Activated CD4-positive, alpha-beta T cell treated with anti-CD3 and anti-CD28 coated beads for 24 hours (primary cell): ENCODE measurements at places on chromosomes 3 and 15.

DNA sequence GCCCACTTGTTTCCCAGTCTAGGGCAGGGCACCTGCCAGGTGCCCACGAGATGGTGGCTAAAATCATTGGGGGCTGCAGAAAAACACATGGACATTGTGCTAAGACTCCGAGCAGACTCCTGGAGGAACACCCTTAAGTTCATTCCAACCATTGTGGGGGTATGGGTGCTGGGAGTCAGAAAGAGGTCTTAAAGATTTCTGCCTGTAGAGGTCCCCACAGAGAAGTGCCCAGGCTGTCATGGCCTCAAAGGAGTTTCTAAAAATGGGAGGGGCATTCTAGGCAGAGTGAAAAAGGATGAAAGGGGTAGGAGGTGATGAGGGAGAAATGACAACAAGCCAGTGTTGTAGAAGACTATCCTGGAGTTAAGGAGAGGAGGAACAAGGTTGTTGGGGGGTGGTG, 17.1 kb downstream of the RBP1 start:
- DNase-seq: no peak

DNA sequence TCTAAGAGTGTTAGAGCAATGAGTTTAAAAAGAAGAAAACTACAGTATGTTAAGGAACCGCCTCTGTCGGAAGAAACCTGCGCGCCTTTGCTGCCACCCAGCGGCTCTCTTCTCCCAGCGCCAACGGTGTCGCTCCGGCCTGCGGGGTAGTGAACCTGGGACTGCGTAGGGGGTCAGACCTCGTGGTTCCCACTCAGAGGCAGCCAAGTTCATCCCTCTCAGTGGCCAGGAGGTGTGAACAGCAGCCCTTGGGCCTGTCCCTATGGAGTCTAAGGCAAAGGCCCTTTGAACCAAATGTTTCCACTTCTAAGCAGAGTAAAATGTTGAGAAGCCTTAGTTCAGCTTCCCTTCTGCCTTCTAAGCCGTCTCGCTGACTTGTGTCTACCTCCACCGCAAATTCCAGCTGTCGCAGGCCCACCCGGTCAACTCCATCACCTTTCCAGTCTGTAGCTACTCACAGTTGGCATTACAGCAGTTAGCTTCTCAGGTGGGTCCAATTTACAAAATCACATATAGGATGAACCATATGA, 980 bp upstream of the RAB27A start:
- peak; percentile 82 for DNase-seq

- DNase-seq: no peak
Measured at GRCh38 chr15:77173487-77173886, 102.6 kb upstream of the TSPAN3 start.

- no peak for DNase-seq
Measured at GRCh38 chr15:60913900-60914299, 315.2 kb downstream of the RORA start.

DNA sequence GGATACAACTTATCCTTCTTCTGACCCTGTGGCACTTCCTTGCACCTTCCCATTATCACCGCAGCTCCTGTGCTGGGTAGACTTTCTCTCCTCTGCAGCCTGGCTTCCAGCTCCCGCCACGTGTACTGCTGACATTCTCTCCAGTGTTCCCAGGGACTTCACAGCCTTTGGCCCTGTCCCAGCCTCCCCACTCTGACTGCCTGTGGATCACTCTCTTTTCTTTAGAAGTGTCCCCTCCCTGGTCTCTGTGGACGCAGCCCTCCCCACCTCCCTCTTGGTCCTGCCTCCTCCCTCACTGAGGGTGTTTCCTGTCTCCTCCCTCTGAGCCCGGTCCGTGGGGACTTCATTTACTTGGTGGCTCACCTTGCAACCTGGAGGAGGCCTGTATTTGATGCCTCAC, 17.4 kb downstream of the PDIA5 start:
- DNase-seq: no peak

- no peak for DNase-seq
Measured at GRCh38 chr3:110752307-110752706, 319.3 kb upstream of the NECTIN3 start.

DNA sequence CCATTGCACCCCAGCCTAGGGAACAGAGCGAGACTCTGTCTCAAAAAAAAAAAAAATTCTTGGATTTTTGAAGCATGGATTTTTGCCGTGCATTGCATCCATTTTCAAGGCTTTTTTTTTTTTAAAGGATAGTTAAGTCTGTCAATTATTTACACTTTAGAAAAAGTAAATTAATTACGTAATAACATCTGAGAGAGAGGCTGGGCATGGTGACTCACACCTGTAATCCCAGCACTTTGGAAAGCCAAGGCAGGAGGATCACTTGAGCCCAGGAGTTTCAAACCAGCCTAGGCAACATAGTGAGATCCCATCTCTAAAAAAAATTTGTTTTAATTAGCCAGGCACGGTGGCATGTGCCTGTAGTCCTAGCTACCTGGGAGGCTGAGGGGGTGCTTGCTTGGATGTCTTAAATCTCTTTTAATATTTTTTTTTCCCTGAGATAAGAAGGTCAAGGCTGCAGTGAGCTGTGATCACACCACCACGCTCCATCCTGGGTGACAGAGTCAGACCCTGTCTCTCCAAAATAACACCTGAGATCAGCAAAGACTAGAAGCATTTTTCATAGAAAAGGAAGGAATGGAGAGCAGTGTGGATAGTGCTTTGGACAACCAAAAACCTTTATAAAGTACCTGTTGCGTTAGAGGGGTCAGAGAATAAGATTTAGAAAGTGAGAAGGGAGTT, 6.8 kb upstream of the SENP7 start:
- DNase-seq: no peak

- no peak for DNase-seq
Measured at GRCh38 chr15:40536501-40536900, 28.3 kb downstream of the CCDC32 start.

DNA sequence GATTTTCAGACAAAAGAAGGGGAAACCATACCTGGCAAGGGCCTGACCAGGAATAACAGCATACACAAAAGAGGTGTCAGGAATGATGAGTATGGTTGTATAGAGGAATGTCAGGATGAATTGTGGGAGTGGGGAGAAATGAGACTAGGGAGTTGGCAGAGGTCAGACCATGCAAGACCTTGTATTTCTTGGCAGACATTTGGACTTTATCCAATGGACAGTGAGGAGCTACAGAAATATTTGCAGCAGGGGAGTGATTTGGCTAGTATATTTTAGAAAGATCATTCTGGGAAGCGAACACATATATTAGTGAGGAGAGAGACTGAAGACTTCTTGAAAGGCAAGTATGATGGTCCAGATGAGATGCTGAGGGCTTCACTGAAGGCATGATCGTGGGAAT, 25.4 kb upstream of the ALPK3 start:
- no peak for DNase-seq

DNA sequence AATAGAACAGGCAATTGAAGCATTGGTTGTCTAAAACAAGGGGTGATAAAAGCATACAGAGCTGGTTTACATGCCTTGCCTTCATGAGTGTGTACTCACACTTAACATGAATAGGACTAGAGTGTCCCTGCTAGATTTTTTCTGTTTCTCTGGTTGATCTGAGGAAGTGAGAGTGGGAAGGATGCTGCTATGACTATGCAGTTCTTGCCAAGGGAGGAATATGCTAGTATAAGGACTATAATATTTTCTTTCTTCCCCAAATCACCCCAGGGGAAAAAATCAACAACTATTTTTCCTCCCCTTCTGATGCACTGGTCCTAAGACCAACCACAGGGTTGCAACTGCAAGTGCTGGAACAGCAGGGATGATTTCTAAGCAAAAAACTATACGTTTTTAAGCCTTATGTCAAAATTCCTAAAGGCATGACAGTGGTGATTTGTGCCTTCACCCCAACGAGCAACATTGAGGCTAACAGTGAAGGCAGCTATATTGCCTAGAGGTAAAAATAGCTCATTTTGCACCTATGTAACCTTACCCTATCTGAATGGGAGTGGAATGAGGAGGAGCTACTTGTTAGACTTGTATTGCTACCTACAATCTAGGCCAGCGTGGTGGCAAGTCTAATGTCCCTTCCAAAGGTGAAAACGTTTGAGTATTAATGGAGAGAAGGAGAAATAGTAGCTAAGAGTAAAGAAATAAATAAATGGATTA, 33.5 kb upstream of the USP8 start:
- no peak for DNase-seq

DNA sequence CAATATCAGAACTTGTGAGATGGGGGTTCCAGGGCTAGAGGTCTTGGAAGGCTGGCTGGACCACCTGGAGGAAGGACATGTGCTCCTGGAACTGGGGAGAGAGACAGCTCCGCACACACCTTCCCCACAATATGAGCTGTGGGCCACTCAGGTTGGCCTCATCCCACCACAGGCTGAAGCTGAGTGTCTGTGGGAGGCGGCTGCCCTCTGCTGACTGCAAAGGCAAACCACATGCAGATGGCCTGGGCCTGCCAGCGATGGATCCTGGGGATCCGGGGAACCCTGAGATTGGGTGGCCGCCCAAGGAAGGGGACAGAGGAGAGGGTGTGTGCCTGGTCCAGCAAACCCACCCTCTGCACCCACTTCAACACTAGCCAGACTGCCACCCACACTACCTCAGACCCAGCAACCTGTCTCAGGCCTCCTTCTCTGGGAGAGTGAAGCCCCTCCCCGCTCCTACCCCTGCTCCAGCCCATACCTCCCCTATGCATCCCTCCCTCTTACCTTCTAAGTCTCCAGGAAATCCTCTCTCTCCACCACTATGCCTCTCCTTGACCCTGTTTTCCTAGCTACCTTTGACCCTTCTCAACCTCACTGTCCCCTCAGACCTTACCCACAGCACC, 44.8 kb downstream of the CYP11A1 start:
- peak; percentile 29 for DNase-seq

DNA sequence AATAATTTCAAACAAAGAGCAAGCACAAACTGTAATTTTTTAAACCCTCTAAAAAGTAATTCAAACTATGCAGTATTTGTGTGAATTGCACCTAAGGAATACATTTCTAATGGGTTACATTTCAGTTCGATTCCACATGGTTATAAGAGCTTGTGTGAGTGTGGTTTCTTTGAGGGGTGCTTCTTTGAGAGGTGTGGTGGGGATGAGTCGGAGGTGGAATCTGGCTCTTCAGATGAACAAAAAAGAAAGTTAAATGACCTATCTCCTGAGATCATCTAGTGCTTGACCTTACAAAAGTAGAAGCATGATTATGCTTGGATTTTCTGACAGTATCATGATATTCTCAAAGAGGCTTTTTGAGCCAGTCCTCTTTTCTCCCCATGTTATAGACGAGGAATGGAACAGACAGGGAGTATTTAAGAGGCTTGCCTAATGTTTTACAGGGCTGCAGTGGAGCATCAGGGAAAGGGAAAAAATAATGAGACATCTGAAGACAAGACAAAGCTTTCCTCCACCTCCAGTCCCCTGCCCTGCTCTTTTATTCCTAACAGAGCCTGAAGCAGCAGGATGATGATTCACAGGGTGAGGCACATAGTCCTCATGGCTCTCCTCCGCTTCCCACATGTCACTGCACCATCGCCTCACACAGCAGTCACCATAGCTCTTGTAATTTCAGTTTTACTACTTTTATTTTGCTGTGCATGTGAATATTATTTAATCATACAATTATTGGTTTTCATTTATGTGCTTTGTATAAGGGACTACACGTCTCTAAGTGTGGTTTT, 82.0 kb downstream of the LYSMD4 start:
- no peak for DNase-seq

DNA sequence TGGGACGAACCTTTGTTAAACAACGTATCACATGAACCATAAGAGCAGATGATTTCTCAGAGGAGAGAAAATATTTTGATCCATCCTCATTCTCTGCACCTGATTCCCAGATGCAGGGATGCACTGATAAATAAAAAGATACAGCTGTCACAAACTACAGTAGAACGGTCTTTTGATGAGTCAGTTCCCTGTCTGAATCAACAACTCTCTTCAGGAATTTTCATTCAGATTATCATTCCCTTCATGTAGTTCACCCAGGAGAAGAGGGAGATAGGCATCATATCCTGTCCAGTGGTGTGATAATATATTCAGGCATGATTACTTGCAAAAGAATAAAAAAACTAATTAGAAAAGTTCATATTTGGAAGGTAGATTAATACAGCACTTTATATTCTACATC, 521.5 kb downstream of the PYDC2 start:
- no peak for DNase-seq

DNA sequence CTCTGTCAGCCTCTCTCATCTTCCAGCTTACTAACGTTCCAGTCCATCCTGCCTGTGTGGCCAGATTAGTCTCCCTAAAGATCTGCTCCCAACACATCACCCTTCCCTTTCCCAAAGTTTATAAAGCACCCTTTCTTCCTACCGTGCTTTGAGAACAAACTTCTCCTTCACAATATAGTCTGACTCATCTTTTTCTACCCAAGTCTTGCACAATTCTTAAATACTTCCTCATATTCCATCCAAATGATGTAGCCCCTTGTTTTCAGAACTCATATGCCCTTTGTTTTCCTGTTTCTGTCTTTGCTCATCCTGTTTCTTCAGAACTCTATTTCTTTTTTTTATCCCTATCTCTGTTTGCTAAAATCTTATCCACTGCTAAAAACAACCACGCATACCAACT, 326.8 kb downstream of the MFSD1 start:
- no peak for DNase-seq

- DNase-seq: no peak
Measured at GRCh38 chr3:185995352-185995751, 57.5 kb upstream of the TRA2B start.

- no peak for DNase-seq
Measured at GRCh38 chr15:69756440-69756839, 303.8 kb downstream of the RPLP1 start.

- DNase-seq: peak; percentile 2
Measured at GRCh38 chr15:47184003-47184907, 533.0 kb upstream of the SEMA6D start.

GRCh38 chr3:65313666-65314065, 625.9 kb upstream of the ADAMTS9 start:
- DNase-seq: no peak

DNA sequence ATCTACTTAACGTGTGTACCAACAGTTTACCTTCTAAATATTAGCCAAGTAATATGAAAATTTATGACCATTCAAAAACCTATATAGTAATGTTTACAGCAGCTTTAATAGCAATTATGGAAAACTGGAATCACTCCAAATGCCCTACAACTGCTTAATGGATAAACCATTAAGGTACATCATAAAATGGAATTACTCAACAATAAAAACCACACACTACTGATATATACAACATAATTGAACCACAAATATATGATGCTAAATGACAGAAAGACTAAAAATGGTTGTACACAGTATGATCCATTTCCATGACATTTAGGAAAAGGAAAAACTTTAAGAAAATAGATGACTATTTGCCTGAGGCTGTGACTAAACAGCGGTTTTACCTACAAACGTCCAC, 467.1 kb upstream of the EPHA6 start:
- DNase-seq: no peak

- DNase-seq: no peak
Measured at GRCh38 chr3:73813291-73813690, 188.6 kb upstream of the PDZRN3 start.

DNA sequence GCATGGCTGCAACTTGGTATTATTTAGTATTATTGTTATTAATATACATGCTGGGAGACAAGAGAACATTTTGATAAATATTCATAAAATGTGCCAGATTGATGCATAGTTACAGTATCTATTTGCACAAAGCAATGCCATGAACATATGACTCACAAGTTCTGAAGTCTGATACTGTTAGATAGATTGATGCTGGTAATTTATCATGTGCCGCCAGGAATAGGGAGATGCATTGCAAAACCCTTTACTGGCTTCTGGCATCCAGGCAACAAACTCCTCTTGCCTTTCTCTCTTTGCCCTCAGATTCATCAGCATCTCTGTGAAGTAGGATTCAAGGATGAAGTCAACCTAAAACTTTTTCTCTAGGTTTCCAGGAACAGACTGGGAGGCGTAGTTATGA, 41.0 kb upstream of the SLC25A26 start:
- no peak for DNase-seq

GRCh38 chr3:135076341-135076740, 281.3 kb downstream of the EPHB1 start:
- no peak for DNase-seq
